Right ventricle myocardium superior (tissue), 1 donor: ENCODE measurements at places on chromosomes 7 and 10.

DNA sequence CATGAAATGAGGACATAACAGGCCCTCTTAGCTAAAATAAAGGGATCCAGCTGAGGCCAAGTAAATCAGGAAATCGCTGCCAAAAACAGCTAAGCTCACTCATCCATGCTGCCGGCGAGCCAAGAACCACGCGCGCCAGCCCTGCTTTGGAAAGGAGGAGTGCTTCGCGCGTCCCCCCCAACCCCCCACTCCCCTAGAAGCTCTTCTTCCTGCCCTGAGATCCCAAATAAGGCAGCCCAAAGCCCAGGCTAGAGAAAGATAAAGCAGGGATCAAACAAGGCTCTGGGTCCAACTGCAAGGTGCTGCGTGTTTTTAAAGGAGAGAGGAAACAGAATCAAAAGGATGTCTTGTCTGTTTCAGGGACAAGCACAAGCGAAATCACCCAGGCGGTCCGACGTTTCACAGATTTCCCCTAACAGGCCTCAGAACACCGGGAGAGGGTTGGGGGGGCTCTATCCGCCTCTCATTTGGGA, 168.3 kb upstream of the AUTS2 start:
- peak; percentile 83 for DNase-seq

DNA sequence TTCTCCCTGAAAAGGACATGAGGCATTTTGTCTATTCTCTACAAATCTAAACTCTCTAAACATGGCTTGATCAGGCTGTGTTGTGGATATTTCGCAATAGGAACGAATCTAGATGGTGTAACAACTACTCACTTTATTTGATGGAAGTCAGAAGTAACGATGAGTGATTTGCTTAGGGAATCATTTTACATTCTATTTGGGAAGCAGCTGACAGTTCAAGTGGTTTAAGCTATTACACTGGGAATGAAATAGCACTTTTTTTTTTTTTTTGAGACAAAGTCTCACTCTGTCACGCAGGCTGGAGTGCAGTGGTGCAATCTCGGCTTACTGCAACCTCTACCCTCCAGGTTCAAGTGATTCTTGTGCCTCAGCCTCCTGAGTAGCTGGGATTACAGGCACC, 44.1 kb downstream of the NPY start:
- DNase-seq: no peak

DNA sequence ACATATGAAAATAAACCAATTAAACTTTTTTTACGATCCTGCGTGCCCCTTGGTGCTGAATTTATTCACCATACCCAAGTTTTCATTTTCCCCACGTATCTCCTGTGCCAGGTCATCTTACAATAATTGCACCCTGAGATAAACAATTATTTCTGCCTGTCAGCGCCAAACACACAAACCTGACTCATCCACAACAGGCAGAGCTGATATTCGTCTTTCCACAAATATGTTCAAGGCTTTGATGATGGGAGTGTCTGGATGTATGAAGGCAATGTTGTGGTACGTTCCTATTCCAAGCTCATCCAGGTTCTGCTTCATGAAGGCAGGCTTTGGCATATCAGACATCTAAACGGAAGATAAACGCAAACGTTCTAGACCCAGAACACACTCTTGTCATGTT, 45.8 kb upstream of the RHEB start:
- no peak for DNase-seq

GRCh38 chr7:76998285-76998589, 33.9 kb downstream of the SPDYE17 start:
- no peak for DNase-seq

- DNase-seq: no peak
These were observed 767 bp upstream of the ADAM8 start for GRCh38 chr10:133277277-133277992.

- DNase-seq: no peak
These were observed 96.4 kb upstream of the DNAAF5 start for GRCh38 chr7:630111-630511.

DNA sequence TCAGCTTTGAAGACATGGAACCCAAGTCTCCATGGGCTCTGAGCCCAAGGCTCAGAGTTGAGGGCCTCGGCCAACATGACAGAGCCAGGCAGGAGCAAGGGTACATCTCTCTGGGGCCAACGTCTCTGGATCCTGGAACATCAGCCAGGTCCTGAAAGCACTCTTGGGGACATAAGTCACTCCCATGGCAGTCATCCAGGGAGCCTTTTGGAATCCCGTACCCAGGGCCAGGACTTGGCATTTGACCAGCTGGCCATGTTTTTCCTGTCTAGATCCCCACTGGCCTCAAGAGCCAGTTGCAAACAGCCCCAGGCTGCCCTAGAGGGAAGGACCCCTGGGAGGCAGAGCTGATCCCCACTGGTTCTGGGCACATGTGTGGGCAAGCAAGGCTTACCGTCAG, 4.3 kb upstream of the CXCL12 start:
- peak; percentile 77 for DNase-seq

GRCh38 chr10:97532935-97533671, 34.4 kb downstream of the UBTD1 start:
- no peak for DNase-seq

DNA sequence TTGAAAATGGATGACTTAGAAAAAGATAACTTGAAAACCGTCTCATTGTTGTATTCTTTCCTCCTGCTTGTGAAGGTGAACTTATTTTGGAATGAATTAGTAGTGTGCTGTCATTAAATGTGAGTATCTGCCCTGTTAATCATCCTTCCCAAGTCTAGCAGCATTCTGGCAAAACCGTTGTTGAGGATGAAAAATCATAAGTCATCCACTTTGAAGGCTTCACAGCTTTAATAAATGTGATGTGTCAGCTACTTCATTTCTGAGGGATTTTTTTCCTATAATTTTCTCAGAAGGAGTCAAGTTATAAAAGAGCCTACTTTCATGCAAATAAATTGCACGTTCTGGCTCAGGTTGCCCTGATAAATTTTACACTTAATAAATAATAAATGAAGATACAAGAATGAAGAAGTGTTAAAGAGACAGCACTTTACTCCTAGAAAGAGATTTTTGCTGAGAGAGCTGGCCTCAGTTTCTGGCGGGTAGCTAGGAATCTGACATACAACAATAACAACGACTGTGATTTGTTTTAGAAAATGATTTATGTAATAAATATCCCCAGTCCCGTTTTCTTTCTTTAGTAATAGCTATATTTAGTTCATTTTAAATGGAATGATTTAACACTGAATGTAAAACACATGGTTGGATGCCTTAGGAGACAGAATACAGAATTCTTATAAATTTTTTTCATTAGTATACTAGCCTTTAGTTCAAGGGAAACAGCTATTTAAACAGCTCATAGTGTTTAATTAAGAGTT, 516.5 kb upstream of the KLF6 start:
- DNase-seq: no peak

GRCh38 chr7:51138123-51139085, 178.2 kb downstream of the COBL start:
- no peak for DNase-seq

- DNase-seq: no peak
These were observed 101.2 kb upstream of the PARD3 start for GRCh38 chr10:34916314-34916713.
